Mesothelial cell of epicardium (in vitro differentiated cells): ENCODE measurements at places on chromosomes 3 and 15. TPM values are rescaled to one million over a fixed set of nuclear protein-coding genes. Genes with fewer than 3 reads are reported as not detected.

The ATP13A5 gene
- total RNA-seq = not detected in 3 replicates

- no peaks in the 10 kb centered on the region for H3K36me3 ChIP-seq
- no peak for DNase-seq
- peaks cover 31% of the 10 kb centered on the region for H3K4me1 ChIP-seq
- H3K27ac ChIP-seq = no peak overlapping the region
These were observed 84.2 kb upstream of the LRTM1 start for GRCh38 chr3:55012091-55012490.

- peak overlapping the region; percentile 96 for H3K27ac ChIP-seq
- H3K4me1 ChIP-seq = peaks cover 37% of the 10 kb centered on the region
- DNase-seq = no peak
- H3K36me3 ChIP-seq = no peaks in the 10 kb centered on the region
- no peaks in the 10 kb centered on the region for H3K27me3 ChIP-seq
These were observed 64.3 kb downstream of the CMTM8 start for GRCh38 chr3:32302601-32303398.

DNA sequence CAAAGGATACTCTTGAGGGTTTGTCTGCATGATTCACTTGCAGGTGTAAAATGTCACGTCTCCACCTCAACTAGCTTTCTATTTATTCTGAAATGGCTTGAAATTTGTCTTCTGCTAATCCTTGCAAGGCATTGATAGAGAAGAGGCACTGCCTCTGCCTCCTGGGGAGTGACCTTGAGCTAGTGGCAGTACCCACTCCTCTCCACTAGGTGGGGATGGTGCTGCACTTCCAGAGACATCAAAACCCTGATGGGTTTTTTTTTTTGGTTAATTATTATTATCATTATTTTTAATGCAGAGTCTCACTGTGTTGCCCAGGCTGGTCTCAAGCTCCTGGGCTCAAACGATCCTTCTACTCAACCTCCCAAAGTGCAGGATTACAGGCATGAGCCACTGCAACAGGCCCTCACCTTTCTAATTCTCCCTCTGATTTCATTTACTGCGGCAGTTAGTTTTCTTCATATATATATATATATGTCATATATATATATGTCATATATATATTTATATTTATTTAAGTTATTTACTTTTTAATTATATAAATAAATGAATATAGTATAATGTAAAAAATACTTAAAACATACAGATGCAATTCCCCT is 117.6 kb upstream of the EIF1B start:
- no peak overlapping the region for H3K27ac ChIP-seq
- DNase-seq = peak; percentile 74
- H3K27me3 ChIP-seq = peaks cover 9% of the 10 kb centered on the region
- H3K4me1 ChIP-seq = no peaks in the 10 kb centered on the region

DNA sequence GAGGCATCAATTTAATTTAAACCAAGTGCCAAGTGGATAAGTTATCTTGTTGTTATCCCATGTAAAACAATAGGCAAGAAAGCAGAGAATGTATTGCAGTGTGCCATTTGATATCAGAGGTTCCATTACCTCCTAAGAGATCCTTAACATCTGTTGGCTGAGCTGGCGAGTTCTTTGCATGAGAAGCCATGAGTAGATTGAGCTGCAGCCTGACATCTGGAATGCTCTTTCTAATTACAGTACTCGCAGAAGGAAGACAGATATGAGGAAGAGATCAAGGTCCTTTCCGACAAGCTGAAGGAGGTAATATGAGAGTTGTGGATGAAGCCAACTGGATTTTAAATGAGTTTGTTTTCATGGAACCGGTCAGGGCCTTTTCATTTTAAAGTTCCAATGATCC is 19.4 kb downstream of the TPM1 start:
- H3K27me3 ChIP-seq = no peaks in the 10 kb centered on the region
- H3K27ac ChIP-seq = no peak overlapping the region
- H3K36me3 ChIP-seq = peaks cover 72% of the 10 kb centered on the region
- H3K4me3 ChIP-seq = no peak overlapping the region
- DNase-seq = no peak

DNA sequence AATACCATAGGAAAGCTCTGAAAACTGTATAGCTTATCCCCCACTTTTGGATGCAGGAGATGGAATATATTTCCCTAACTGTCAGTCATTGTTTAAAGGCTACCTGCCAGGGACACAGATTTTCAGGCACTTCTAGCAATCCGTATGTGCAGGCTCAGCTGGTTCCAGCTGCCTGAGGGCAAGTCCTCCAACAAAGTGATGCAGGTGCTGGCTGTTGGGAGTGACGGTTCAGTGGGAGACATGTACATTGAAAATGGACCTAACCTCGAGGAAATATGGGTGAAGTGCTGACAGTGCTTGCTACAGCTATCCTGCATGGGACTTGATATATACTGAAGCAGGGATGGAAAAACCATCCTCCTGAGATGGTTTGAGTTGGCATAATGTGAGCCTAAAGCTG is 153.1 kb upstream of the GAP43 start:
- DNase-seq = no peak
- no peak overlapping the region for H3K27ac ChIP-seq
- H3K27me3 ChIP-seq = no peaks in the 10 kb centered on the region
- no peak overlapping the region for H3K4me3 ChIP-seq
- peaks cover 36% of the 10 kb centered on the region for H3K4me1 ChIP-seq
- no peaks in the 10 kb centered on the region for H3K36me3 ChIP-seq

The C3orf62 gene
- 13.2 to 14.7 TPM (median 13.4 TPM) in 3 replicates for total RNA-seq

- peaks cover 29% of the 10 kb centered on the region for H3K4me1 ChIP-seq
- no peak overlapping the region for H3K4me3 ChIP-seq
- no peaks in the 10 kb centered on the region for H3K27me3 ChIP-seq
- no peaks in the 10 kb centered on the region for H3K36me3 ChIP-seq
- H3K27ac ChIP-seq = peak overlapping the region; percentile 73
These were observed 382.6 kb upstream of the THBS1 start for GRCh38 chr15:39198044-39199000.

The SLC12A1 gene
- total RNA-seq = 0.13 to 0.31 TPM (median 0.14 TPM) in 3 replicates

- peaks cover 23% of the 10 kb centered on the region for H3K4me1 ChIP-seq
- H3K27ac ChIP-seq = peak overlapping the region; percentile 21
- H3K27me3 ChIP-seq = no peaks in the 10 kb centered on the region
- peaks cover 10% of the 10 kb centered on the region for H3K36me3 ChIP-seq
These were observed 78.6 kb downstream of the VGLL4 start for GRCh38 chr3:11565072-11565471.

- no peak for DNase-seq
- H3K36me3 ChIP-seq = no peaks in the 10 kb centered on the region
- peaks cover 6% of the 10 kb centered on the region for H3K27me3 ChIP-seq
- no peak overlapping the region for H3K4me3 ChIP-seq
- H3K4me1 ChIP-seq = peaks cover 21% of the 10 kb centered on the region
- H3K27ac ChIP-seq = no peak overlapping the region
These were observed 238.0 kb downstream of the CACNA2D3 start for GRCh38 chr3:54360320-54360719.

DNA sequence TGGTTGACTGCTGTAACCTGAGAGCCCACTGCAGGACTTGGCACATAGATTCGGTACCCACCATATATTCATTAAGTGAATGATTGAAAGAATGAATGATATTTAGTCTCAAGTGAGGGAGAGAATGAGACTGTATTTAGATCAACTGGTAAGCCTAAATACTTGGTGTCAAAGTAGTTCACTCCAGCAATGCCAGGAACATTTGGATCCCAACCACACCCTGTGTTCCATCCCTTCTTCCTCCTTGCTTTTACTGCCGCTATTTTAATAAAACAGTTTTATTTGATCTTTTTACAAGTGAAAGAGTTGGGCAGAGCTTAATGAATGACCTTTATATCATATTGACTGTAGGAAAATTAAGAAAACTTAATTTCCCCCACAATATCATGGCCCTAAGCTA is 473.6 kb upstream of the CBLB start:
- H3K4me1 ChIP-seq = peaks cover 14% of the 10 kb centered on the region
- DNase-seq = no peak
- peak overlapping the region; percentile 3 for H3K27ac ChIP-seq
- no peaks in the 10 kb centered on the region for H3K36me3 ChIP-seq
- no peaks in the 10 kb centered on the region for H3K27me3 ChIP-seq
- no peak overlapping the region for H3K4me3 ChIP-seq
